ENCODE measurements at places on chromosomes 3 and 15.

DNA sequence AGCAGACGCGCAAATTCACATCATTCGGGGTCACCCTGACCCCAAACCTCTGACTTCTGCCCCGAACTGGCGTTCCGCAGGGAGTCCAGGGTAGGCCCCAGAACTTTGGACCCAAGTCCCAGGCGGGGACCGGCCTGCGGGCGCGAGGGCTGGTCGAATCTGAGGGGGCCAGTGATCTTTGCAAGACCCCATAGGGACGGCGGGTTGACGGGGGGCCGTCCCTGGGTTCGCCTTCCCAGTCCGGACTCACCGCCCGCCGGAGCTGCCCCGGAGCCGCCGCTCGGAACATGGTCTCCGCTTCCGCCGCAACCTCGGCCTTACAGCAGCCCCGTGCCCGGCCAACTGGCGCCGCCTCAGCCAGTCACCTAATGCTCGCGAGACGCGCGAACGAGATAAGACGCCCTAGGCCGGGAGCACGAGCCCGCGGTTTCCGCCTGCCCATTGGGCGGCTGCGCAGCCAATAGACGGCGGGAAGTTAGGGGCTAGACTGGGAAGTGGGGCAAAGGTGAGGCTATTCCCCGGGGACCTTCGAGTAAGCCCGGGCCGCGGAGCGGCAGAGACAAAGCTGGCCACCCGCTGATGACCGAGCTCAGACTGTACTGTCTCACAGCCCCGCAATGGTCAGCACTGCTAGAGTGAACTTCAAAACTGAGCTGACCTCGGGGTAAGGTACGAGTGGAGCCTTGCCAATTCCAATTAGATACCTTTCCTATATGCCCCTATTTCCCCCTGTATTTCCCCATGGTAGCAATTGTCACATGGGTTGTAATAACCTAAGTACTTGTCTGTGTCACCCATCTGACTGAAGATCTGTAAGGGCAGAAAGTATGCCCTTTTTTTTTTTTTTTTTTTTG, at the start of gene ETFA:
ETFA (minus strand) TSS at position 370 of the 854 bp plus-strand sequence; CDS start at position 289, 81 bp downstream.
- peak; percentile 81 for DNase-seq

DNA sequence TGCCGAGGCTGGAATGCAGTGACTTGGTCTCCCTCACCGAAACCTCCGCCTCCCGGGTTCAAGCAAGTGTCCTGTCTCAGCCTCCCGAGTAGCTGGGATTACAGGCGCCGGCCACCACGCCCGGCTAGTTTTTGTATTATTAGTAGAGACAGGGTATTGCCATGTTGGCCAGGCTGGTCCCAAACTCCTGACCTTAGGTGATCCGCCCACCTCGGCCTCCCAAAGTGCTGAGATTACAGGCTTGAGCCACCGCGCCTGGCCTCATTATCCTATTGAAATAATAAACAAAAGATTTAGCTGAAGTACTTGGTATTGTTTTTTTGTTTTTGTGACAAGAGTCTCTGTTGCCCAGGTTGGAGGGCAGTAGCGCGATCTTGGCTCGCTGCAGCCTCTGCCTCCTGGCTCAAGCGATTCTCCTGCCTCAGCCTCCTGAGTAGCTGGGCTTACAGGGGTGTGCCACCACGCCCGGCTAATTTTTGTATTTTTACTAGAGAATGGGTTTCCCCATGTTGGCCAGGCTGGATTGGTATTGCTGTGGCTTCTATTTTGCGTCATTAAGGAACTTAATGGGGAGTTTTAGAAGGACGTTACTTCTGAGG, 1.5 kb downstream of the RPL35A start:
- DNase-seq: no peak

- peak; percentile 44 for DNase-seq
These were observed 53.8 kb downstream of the IQSEC1 start for GRCh38 chr3:13019243-13020095.

DNA sequence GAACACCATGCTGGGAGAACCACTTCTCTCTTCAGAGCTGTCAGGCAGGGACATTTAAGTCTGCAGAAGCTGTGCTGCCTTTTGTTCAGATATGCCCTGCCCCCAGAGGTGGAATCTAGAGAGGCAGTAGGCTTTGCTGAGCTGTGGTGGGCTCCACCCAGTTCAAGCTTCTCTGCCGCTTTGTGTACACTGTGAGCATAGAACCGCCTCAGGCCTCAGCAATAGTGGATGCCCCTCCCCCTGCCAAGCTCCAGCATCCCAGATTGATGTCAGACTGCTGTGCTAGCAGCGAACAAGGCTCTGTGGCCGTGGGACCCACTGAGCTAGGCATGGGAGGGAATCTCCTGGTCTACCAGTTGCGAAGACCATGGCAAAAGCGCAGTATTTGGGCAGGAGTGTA, 121.6 kb downstream of the NFKBIZ start:
- DNase-seq: no peak

DNA sequence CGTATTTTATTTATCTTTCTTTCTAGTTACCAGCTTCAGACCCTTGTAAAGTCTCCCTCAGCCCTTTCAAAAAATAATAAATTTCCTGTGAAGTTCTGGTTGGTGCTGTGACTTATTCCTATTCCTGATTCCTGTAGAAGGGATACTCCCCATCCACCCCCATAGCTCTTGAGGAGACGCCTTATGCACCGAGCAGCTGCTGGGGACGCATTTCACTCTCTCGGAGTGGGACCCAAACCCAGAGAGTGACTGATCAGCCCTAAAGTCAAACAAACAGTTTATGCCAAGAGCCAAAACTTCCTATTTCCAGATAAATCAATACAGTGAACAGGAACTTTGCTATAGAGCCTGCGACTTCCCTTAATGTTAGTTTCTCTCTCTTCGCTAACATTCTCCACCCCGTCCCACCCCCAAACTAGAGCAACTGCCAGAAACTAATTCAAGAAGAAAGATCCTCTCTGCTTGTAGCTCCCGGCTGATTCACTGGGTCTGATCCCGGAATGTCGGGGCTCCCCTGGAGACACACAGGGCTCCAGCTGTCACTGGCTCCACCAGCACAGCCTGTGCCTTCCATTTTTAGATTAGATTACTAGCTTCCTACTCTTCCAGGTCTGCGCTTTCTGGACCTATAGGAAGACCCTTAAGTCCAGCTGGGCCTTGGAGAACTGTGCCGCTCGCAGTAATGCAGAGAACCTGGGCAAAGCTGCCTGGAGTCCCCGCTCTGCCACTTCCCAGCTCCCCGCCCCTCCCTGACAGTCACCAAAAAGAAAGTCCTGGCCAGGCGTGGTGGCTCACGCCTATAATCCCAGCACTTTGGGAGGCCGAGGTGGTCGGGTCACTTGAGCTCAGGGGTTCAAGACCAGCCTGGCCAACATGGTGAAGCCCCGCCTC, 45.2 kb downstream of the KLHL25 start:
- DNase-seq: no peak

- no peak for DNase-seq
These were observed 29.4 kb downstream of the PLAAT1 start for GRCh38 chr3:193270451-193270850.

- no peak for DNase-seq
These were observed 53.3 kb downstream of the ITGB5 start for GRCh38 chr3:124833710-124834332.

DNA sequence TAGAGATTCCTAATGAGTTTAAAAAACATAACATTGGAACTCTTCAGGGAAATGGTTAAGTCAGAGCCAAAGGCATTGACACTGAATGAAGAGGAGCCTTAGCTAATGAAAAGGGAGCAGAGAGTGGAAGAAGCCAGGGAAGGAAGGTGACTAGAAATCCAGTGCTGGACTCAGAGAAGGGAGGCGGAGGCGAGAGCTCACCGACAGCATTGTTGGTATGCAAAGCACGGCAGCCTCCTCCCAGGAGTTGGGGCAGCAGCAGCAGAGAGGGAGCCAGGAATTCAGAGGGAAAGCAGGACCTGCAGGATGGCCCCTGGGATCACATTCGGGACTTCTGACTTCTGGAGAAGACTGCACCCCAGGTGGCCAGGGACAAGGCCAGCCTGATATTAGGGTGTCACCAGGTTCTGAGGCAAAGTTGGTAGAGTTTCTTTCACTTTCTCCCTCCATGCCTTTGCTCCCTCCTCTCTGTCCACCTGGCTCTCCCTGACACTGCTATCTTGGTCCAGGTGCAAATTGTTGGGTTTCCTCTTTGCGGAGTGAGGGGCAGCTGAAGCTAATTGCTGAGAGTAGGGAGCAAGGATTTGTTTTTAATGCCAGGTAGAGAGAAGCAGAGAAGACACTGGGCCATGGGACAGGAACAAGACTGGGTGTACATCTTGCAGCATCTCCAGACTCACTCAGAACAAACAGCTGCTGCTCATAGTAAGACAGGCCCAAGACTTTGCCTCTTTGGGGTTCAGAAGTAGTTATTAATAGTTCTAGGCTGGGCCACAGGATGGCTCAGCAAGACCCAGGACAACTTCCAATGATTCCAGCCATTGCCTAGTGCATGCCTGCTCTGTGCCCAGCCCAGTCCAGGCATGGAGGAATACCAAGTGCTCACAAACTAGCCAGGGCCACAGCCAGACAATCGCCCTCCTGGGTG, 157.9 kb downstream of the TLE3 start:
- no peak for DNase-seq

GRCh38 chr15:79977431-79978054, 6.5 kb upstream of the BCL2A1 start:
- no peak for DNase-seq

- DNase-seq: no peak
These were observed 40.6 kb downstream of the PRICKLE2 start for GRCh38 chr3:64184621-64185020.

DNA sequence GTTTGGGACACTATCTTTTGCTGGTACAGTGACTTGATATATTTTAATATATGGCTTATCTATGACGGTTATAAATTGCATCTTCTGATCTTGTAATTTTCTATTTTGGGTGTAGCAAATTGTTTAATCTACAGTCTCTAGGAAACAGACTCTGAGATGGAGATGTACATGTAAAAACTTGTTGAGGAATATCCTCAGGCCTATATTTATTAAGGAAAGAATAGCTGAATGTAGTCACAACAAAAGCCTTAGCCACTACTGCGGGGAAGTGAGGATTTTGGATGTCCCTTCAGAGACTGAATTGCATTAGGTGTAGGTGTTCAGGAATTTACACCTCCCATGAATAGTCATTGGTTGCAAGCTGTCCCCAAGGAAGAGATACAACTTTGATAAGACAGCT, 13.8 kb upstream of the OR5K3 start:
- no peak for DNase-seq

GRCh38 chr3:177624528-177625495, 427.5 kb upstream of the TBL1XR1 start:
- DNase-seq: no peak

GRCh38 chr15:68348081-68348480, 70.5 kb downstream of the FEM1B start:
- DNase-seq: no peak

DNA sequence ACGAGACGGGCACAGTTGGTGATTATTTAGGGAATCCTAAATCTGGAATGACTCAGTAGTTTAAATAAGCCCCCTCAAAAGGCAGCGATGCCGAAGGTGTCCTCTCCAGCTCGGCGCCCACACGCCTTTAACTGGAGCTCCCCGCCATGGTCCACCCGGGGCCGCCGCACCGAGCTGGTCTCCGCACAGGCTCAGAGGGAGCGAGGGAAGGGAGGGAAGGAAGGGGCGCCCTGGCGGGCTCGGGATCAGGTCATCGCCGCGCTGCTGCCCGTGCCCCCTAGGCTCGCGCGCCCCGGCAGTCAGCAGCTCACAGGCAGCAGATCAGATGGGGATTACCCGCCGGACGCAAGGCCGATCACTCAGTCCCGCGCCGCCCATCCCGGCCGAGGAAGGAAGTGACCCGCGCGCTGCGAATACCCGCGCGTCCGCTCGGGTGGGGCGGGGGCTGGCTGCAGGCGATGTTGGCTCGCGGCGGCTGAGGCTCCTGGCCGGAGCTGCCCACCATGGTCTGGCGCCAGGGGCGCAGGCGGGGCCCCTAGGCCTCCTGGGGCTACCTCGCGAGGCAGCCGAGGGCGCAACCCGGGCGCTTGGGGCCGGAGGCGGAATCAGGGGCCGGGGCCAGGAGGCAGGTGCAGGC, 318.0 kb downstream of the FGF12 start:
- DNase-seq: no peak

GRCh38 chr15:95626501-95627361, 703.8 kb upstream of the NR2F2 start:
- DNase-seq: no peak

- DNase-seq: no peak
These were observed 84.7 kb downstream of the EOMES start for GRCh38 chr3:27637346-27637995.

DNA sequence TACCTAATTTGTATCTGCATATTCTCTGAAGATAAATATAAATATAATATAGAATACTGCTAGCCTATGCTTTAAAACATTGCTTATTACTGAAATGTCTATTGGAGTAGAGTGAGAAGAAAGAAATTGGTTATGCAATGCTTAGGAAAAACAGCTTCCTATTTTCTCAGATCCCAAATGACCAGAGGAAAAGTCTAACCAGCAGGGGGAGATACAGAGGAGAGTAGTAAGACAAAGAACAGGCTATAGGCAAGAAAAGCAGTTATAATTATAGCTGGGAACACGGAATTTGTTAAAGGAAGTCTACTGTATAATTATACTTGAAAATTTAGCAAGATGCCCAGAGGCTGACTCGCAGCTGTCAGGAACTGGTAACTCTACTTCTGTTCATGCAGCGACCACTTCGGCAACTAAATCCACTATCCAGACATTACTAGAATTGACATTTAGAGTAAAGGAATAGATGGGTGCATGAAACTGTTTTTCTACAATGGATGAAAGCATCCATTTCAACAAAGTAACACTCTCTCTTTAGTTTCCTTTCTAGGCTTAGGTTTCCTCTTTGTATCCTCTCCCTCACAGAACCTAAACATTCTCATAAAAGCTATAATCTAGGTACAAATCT, 97.2 kb downstream of the TBC1D5 start:
- DNase-seq: no peak

GRCh38 chr3:30747771-30748281, 141.4 kb downstream of the TGFBR2 start:
- no peak for DNase-seq

GRCh38 chr3:71010726-71011455, 572.6 kb downstream of the FOXP1 start:
- DNase-seq: no peak

- no peak for DNase-seq
These were observed 46.5 kb downstream of the ACAA1 start for GRCh38 chr3:38090453-38090852.

DNA sequence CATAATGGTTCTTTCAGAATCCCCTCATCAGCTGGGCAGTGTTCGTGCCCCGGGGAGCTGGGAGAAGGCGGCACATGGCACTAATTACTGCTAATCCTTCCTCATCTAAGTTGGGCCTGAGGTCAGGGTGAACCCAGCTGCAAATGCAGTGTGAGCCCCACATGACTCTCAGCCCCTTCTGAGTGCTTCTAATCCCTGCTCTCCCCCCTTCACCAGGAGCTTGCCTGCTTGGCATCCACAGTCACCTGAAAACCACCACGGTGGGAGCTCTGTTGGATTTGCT, 455 bp upstream of the TRPM1 start:
- DNase-seq: no peak

- no peak for DNase-seq
These were observed 106.8 kb downstream of the EDEM1 start for GRCh38 chr3:5294356-5294755.

DNA sequence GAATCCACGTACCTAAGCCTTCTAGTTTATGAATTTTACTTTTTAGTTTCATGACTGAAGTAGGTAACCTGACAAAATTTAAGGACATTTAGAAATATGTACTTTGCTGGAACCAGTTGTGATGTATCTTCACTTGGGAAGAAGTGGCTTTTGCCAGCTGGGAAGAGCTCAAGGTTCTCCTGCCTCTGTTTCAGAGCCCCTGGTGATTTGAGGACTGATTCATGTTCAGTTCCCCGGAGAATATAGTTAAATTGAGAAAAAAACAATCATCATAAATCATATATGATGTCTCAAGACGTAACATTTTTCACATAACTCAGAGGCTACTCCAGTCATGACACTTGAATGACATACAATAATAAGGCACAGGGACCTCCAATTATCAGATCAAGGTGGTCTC, 473.4 kb downstream of the EPHA3 start:
- DNase-seq: no peak
